Left renal cortex interstitium (tissue), 4 donors: ENCODE measurements at places on chromosomes 2 and 18. TPM values are rescaled to one million over a fixed set of nuclear protein-coding genes. Genes with fewer than 3 reads are reported as not detected.

GRCh38 chr2:151028691-151029176 is 232.9 kb downstream of the RBM43 start:
- no peak for DNase-seq

DNA sequence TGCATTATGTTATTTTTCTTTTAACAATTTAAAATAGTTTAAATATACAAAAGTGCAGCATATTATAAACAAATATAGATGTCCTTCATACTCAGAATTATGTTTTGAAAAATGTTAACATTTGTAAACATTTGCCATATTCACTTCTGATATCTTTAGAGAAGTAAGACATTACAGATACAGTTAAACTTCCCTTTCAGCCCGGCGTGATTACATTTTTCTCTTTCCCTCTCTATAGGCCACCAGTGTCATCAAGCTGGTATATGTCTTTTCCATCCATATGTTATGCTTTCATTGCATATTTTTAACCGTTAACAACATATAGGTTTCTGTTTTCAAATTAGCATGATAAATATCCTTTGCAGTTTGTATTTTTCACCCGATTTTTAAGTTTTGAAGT is 27.1 kb downstream of the TTC39C start:
- DNase-seq: no peak

GRCh38 chr2:27772804-27773203 is 1.3 kb downstream of the MRPL33 start:
- no peak for DNase-seq

- no peak for DNase-seq
These were observed 61.2 kb upstream of the IGFBP2 start for GRCh38 chr2:216571909-216572513.

DNA sequence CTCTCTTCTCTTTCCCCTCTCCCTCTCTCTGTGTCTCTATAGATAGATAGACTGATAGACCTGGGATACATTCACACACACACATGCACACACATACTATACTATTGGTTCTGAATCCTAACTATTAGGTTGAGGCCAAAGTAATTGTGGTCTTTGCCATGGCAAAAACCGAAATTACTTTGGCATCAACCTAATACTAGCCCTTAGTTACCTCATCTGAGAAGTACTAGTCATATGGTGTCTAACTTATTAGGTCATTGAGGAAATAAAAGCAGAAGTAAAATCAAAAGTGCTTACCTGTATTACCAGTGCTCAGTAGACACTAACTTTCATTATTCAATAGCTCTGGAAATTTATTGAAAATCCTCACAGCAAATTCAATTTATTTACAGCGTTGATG is 451.5 kb downstream of the EPHA4 start:
- no peak for DNase-seq

- DNase-seq: no peak
These were observed 14.9 kb upstream of the ZNF385B start for GRCh38 chr2:179876266-179876665.

DNA sequence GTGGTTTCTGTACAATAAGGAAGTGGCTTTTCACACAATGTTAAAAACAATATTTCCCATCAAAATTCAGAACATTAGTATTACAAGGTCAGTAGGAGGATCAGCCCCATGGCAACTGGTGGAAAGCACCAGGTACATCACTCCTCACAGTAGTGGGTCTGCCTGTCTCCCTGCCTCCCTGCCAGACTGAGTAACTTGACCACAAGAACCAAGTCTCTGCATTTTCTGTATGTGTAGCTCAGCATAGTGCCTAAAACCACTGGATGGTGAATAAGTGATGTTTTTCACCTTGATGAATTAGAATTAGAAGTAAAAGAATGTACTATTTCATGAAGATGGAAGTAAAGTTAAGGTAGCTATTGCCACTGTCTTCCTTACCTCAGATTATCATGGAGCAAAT is 4.1 kb upstream of the WDR7 start:
- no peak for DNase-seq

GRCh38 chr2:171169333-171169732 is 8.6 kb upstream of the TLK1 start:
- DNase-seq: no peak

GRCh38 chr2:201938156-201938775 is 95.4 kb upstream of the FZD7 start:
- no peak for DNase-seq

- no peak for DNase-seq
These were observed 59.6 kb downstream of the CSRNP3 start for GRCh38 chr2:165529130-165529529.

The DIPK1C gene
- polyA plus RNA-seq: 0.19 TPM

The TEX44 gene
- polyA plus RNA-seq: not detected

The ANKRD62 gene
- 0.04 TPM for polyA plus RNA-seq

The SERPINB11 gene
- not detected for polyA plus RNA-seq
